WTC11 (cell line): ENCODE measurements at places on chromosomes 16 and 17. TPM values are rescaled to one million over a fixed set of nuclear protein-coding genes. Genes with fewer than 3 reads are reported as not detected.

Gene SLC7A5
- 105 to 197 TPM (median 107 TPM) in 3 replicates for total RNA-seq

DNA sequence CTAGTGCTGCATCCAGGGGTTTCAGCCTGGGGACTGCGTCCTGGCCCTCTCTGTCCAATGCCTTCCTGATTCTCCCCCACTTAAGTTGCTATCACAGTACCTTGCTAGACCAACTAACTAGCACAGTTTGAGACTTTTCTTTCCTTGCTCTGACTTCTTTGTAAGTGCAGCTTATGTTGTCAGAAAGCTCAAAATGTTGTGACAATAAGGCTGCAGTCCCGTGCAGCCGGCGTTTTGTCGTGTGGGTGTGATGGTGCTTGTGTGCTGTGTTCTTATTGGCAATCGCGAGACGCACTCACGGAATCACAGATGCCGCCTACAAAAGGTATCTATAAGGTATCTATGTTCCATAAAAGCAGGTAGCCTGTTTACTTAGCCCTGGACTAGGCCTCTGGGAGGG, 132.8 kb downstream of the PRKCA start:
- H3K36me3 ChIP-seq, result no peaks in the 10 kb centered on the region
- DNase-seq, result no peak
- no peaks in the 10 kb centered on the region for H3K27me3 ChIP-seq

Gene STH
- total RNA-seq, result not detected in 3 replicates

Gene CCL23
- total RNA-seq, result not detected in 3 replicates

DNA sequence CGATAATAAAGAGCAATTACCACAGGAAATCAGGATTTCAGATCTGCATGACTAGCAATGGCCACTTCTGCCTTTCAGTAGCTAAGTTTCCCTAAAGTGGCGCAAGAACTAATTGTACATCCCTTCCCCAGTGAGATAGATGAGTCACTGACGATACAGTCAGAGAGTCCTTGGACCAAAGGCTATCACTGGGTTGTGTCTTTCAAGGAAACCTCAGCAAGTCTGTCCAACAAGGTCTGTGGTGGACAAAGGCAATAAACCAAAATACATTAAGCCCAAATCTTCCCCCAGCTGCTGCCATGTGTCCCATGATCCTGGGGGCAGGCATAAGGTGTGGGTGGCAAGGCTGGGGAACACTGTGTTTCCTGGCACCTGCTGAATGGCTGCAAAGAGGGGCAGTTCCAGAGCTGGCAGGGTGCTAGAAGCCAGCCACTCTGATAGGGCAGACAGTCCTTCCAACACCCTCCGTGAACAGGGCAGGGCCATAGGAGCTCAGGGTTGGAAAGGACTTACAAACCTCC, 20.5 kb upstream of the MTMR4 start:
- no peaks in the 10 kb centered on the region for H3K36me3 ChIP-seq
- H3K27me3 ChIP-seq, result peaks cover 50% of the 10 kb centered on the region
- H3K4me3 ChIP-seq, result no peak overlapping the region
- no peak for DNase-seq
- H3K4me1 ChIP-seq, result peaks cover 26% of the 10 kb centered on the region
- no peak overlapping the region for H3K27ac ChIP-seq

- H3K4me3 ChIP-seq, result no peak overlapping the region
- H3K27me3 ChIP-seq, result no peaks in the 10 kb centered on the region
- DNase-seq, result no peak
- H3K4me1 ChIP-seq, result peaks cover 25% of the 10 kb centered on the region
- no peaks in the 10 kb centered on the region for H3K36me3 ChIP-seq
These were observed 19.1 kb upstream of the KIFC3 start for GRCh38 chr16:57821149-57821971.

Gene CEMP1
- total RNA-seq, result 0.14 to 0.32 TPM (median 0.15 TPM) in 3 replicates

Gene KRTAP3-1
- not detected in 3 replicates for total RNA-seq

DNA sequence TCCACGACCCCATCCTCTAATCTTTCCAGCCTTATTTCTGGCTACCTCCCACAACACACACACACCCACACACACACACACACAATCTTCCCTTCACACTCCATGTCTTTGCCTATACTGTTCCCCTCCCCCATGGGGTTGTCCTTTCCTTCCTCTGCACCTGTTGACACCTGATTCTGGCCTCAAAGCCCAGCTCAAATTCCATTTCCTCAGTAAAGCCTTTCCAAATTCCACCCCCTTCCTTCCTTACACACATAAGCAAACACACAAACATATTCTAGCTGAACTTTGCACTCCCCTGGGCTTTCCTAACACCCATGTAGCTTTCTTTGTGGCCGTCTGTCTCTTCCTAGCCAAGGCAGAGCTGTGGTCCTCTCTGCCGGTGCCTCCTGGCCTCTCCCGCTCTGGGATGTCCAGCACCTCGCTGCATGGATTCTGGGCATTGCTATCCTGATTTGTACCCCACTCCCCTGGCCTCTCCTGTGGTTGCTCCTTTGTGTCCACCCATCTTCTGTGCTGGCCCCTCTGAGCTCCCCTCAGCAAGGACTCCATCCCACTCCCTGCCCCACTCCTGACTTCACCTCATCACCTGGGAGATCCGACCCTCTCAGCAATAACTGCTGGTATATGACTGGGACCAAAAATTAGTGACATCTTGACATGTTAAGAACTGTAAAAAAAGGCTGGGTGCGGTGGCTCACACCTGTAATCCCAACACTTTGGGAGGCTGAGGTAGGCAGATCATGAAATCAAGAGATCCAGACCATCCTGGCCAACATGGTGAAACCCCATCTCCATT, 8.4 kb upstream of the SRCIN1 start:
- H3K4me3 ChIP-seq, result no peak overlapping the region
- peak overlapping the region; percentile 31; the same call in 1 of the 2 replicates for H3K27ac ChIP-seq
- peaks cover 14% of the 10 kb centered on the region for H3K36me3 ChIP-seq
- peaks cover 57% of the 10 kb centered on the region for H3K4me1 ChIP-seq
- peaks cover 16% of the 10 kb centered on the region for H3K27me3 ChIP-seq
- no peak for DNase-seq

Gene NPIPA2
- 12.1 to 20.8 TPM (median 19.5 TPM) in 3 replicates for total RNA-seq

Gene MRTFB
- 27.7 to 30.8 TPM (median 30.0 TPM) in 3 replicates for total RNA-seq

GRCh38 chr16:75288596-75289120, 37.2 kb upstream of the BCAR1 start:
- H3K4me3 ChIP-seq, result no peak overlapping the region
- DNase-seq, result no peak
- H3K27ac ChIP-seq, result peak overlapping the region; percentile 48
- peaks cover 15% of the 10 kb centered on the region; the same call in 1 of the 2 replicates for H3K4me1 ChIP-seq
- H3K27me3 ChIP-seq, result no peaks in the 10 kb centered on the region

Gene OR1A1
- not detected in 3 replicates for total RNA-seq

Gene ZNF624
- 2.2 to 4.5 TPM (median 3.0 TPM) in 3 replicates for total RNA-seq

Gene BEAN1
- total RNA-seq, result 0.07 TPM in 1 of 3 replicates, not detected in the others

DNA sequence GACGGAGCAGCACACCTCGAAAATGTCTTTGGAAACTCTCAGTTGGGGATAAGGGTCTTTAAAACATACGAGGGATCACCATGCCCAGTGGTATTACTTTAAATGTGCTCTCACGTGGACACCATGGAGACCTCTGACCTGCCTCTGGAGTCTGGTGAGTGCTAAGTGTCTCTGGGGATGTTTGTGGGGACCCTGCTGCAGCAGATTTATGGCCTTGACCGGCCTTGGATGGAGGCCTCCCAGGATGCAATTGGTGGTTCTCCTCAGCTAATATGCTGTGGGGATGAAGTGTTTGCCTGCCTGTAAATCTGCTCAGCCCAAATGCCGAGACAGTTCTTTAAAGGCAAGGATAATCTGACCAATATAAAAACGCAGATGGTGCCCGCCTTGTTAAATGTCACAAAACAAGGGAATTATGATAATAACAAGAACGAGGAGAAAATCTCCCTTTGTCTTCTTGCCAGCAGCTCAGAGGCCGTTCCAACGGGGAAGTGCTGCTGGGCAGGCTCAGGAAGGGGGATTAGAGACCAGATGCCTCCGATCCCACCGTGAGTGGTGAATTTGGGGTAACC, 154.4 kb downstream of the ABCC12 start:
- H3K4me3 ChIP-seq, result no peak overlapping the region
- H3K36me3 ChIP-seq, result no peaks in the 10 kb centered on the region
- H3K27ac ChIP-seq, result no peak overlapping the region
- peaks cover 9% of the 10 kb centered on the region for H3K4me1 ChIP-seq
- H3K27me3 ChIP-seq, result no peaks in the 10 kb centered on the region; the same call in 1 of the 2 replicates

Gene RMI2
- total RNA-seq, result 77.2 to 83.4 TPM (median 79.0 TPM) in 3 replicates

Gene DOK4
- 21.8 to 25.0 TPM (median 21.9 TPM) in 3 replicates for total RNA-seq

DNA sequence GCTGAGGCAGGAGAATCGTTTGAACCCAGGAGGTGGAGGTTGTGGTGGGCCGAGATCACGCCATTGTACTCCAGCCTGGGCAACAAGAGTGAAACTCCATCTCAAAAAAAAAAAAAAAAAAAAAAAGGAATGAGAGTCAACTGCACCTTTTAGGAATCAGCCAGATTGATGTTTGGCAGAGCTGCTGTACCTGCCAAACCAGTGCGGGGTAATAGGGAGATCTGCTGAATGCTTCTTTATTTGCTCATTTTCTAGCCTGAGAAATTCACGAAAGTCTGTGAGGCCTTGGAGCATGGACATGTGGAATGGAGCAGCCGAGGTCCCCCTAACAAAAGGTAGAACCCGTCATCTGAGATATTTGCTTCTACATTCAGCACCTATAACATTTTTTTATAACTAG, 18.4 kb downstream of the OGFOD1 start:
- peaks cover 1% of the 10 kb centered on the region; the same call in 1 of the 2 replicates for H3K4me1 ChIP-seq
- H3K27me3 ChIP-seq, result no peaks in the 10 kb centered on the region
- no peak overlapping the region for H3K4me3 ChIP-seq
- DNase-seq, result no peak
